SK-N-SH (cell line): ENCODE measurements at places on chromosomes 5 and 9.

DNA sequence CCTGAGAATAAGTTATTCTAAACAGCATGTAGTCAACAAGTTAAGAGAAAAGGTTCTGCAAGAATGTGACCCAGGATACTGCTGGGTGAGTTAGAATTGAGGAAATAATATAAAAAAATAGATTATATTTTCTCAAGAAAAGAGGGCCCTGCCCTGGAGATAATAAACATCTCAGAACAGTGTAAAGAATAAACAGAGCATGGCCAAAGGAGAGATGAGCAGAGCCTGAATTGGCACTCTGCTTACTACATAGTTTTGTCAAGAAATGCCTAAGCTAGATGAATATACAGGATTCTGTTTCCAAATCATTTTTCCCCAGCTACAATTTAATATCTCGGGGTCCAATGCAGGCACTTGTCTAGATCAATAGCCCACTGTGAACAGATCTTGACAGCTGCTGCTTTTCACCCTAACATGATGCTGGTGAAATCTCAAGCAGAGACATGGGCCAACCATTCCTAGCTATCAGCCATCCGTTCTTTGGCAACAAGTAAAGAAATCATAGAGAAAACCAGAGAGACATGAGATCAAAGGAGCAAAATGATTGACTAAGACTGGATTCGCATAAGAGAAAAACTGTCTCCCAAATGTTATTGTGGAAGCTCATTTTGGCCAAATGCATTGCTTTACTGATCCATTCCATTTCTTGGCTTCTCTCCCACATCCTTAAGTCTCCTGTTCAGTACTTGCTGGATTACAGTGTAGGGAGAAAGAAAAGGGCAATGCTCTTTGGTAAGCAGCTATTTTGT is 173.2 kb downstream of the PRELID2 start:
- H3K36me3 ChIP-seq: no peaks in the 10 kb centered on the region
- H3K4me1 ChIP-seq: no peaks in the 10 kb centered on the region
- H3K4me3 ChIP-seq: no peak overlapping the region
- H3K27me3 ChIP-seq: no peaks in the 10 kb centered on the region
- no peak overlapping the region for H3K27ac ChIP-seq

- H3K27ac ChIP-seq: no peak overlapping the region
- H3K36me3 ChIP-seq: no peaks in the 10 kb centered on the region
- DNase-seq: no peak
- no peaks in the 10 kb centered on the region for H3K4me1 ChIP-seq
These were observed 175.3 kb upstream of the ZNF608 start for GRCh38 chr5:124921694-124922093.

DNA sequence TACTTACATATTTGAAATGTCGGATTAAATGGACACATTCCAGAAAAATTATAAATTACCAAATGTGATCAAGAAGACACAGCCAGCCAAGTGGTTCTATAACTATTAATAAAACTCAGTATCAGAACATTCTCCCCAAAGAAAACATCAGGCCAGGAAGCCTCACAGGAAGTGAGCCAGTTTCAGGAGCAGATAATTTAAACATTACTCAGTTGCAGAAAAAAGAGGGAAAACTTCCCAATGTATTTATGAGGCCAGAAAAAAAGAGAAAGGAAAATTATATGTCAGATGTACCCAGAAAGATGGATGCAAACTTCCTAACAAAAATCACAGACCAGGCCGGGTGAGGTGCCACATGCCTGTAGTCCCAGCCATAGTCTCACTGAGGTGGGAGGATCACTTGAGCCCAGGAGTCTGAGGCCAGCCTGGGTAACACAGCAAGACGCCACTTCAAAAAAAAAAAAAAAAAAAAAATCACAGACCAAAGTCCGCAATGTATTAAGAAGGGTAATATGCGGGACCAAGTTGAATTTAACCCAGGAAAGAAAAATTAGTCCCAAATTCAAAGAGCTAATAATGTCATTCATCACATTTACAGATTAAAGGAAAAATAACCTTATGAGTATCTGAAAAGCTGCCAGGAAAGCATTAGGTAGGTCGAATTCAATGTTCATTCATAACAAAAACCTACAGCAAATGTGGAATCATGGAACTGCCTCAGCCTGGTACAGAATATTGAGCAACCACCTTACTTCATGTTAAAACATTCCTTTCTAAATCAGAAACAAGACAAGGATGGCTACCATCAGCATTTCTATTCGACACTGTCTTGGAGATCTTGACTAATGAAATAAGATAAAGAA is 37.2 kb upstream of the NRARP start:
- H3K4me3 ChIP-seq: no peak overlapping the region
- no peaks in the 10 kb centered on the region for H3K27me3 ChIP-seq
- no peaks in the 10 kb centered on the region for H3K36me3 ChIP-seq
- no peaks in the 10 kb centered on the region for H3K4me1 ChIP-seq
- H3K27ac ChIP-seq: no peak overlapping the region

DNA sequence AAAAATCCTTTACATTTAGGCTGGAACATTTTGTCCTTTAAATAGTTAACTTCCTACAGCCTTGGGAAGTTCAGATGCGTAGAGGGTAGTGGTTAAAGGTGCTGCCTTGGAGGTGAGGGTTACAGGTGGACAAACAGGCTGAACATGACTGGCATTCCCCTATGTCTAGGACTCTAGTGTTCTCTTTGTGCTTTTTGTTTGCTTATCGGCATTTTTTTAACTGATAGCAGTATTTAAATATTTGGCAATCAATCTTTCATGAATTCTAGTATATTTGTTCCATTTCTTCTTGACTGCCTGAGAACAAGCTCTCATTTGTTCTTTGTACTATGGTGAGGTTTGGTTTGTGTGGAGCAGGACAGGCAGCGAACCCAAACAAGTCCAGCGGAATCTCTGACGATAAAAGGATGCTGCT is 307.6 kb downstream of the CTNND2 start:
- H3K4me1 ChIP-seq: no peaks in the 10 kb centered on the region
- H3K27ac ChIP-seq: no peak overlapping the region
- no peak overlapping the region for H3K4me3 ChIP-seq
- no peak for DNase-seq
- H3K36me3 ChIP-seq: no peaks in the 10 kb centered on the region

DNA sequence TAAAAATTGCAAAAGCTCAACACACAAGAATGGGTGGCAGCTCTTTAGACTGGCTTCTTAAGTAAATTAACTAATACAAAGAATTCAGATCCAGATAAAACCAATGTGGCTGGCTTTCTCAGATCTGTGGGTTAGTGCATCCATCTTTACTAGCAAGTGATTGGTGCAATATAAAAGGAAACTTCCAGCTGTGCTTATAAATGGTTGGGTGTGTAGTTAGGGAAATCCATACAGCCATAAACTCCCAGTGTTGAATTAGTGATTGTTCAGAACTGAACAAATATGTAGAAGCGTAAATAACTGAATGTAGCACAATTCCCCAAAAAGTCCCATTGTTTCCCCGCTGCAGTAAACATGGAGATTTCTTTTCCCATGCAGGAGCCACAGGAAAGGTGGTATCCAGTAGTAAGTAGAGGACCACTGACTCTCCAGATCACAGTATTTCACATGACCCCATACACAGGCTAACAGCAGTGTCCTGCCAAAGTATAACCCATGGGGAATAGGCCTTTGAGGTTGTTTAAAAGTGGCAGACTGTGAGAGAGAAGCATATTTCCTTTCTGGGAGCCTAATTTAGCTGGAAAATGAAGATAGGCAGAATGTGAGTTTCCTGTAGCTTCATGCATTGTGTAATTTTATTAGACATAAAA is 173.1 kb upstream of the SLC12A2 start:
- DNase-seq: no peak
- no peak overlapping the region for H3K27ac ChIP-seq
- no peak overlapping the region for H3K4me3 ChIP-seq
- H3K27me3 ChIP-seq: no peaks in the 10 kb centered on the region
- H3K36me3 ChIP-seq: no peaks in the 10 kb centered on the region
- no peaks in the 10 kb centered on the region for H3K4me1 ChIP-seq

- no peaks in the 10 kb centered on the region for H3K36me3 ChIP-seq
- no peaks in the 10 kb centered on the region; the same call in 1 of the 2 replicates for H3K27me3 ChIP-seq
- no peaks in the 10 kb centered on the region; the same call in 1 of the 2 replicates for H3K4me1 ChIP-seq
- H3K4me3 ChIP-seq: no peak overlapping the region
- no peak overlapping the region for H3K27ac ChIP-seq
These were observed 19.7 kb downstream of the NR5A1 start for GRCh38 chr9:124487260-124488182.

GRCh38 chr5:6402939-6403338 is 24.6 kb upstream of the MED10 start:
- H3K4me3 ChIP-seq: no peak overlapping the region
- H3K27me3 ChIP-seq: no peaks in the 10 kb centered on the region
- H3K27ac ChIP-seq: no peak overlapping the region
- H3K36me3 ChIP-seq: no peaks in the 10 kb centered on the region
- DNase-seq: no peak

- no peaks in the 10 kb centered on the region for H3K27me3 ChIP-seq
- H3K4me1 ChIP-seq: peaks cover under 1% of the 10 kb centered on the region
- no peak for DNase-seq
These were observed 22.6 kb downstream of the SLC36A1 start for GRCh38 chr5:151469992-151470391.

DNA sequence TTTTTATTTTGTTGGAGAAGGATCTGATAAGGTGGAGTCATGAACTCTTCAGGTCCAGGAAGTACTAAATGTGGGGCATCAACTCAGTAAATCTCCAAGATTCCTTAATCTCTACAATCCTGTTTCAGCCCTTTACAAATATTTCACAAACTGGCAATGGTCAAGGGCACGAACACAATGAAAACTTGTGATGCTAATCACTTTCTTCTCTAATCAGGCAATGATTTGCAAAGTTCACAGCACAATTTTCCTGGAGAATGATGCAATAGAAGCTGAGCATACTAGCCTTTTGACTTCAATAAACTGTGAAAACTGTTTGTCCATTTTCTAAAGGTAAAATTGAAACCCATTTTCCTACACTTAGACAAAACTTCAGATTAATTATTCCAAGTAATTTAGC is 16.9 kb downstream of the GDF9 start:
- DNase-seq: no peak
- no peak overlapping the region for H3K27ac ChIP-seq
- H3K4me3 ChIP-seq: no peak overlapping the region
- no peaks in the 10 kb centered on the region for H3K4me1 ChIP-seq

GRCh38 chr9:7816021-7816420 is 16.4 kb upstream of the DMAC1 start:
- no peak for DNase-seq
- no peak overlapping the region for H3K4me3 ChIP-seq
- no peaks in the 10 kb centered on the region for H3K4me1 ChIP-seq
- no peaks in the 10 kb centered on the region for H3K36me3 ChIP-seq
- H3K27ac ChIP-seq: no peak overlapping the region

DNA sequence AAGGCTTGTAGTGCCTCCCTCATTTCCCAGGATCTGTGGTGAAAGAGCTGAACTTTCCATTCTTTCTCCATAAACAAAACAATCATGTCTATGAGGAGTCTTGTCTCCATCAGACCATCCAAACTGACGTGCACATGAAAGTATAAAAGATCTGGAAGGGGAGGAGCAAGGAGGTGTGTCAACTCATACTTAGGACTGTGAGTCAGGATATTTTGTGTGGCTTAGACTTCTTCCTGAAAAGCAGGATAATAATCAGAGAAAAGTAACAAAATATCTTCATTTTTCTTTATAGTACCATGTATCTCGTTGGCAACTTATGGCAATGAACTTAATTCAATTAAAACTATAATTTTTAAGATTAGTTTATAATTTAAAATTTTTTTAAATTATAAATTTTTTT is 96.0 kb upstream of the PRRC1 start:
- no peak overlapping the region for H3K27ac ChIP-seq
- no peaks in the 10 kb centered on the region for H3K36me3 ChIP-seq
- no peaks in the 10 kb centered on the region for H3K27me3 ChIP-seq
- no peak for DNase-seq

DNA sequence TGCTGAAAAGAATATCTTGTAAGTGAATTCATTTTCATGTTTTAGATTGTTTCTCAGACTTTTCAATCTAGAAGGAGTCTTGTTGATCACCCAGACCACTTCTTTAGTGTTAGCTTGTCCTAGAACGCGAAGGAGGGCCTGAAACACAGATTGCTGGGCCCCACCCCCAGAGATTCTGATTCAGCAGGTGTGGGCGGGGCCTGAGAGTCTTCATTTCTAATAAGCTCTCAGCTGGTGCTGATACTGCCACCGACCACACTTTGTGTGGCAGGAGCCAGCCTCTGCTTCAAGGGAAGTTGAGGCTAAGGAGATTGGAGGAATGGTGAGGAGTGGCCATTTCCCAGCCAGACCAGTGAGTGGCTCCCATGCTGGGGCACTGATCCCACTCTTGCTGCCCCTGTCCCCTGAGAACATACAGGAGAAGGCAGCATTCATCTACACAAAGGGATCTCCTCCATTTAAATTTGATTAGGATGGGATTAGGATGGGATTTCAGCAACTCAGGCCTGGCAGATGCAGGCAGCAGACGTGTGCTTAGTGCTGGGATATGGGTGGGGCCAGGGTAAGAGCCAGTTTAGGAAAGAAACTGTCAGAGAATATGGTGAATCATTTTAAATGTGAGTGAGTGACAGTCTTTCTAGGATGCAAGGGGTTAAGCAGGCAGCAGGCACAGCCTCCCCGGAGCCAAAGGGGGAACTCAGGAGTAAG is 35.9 kb downstream of the ZNF618 start:
- no peaks in the 10 kb centered on the region; the same call in 1 of the 2 replicates for H3K36me3 ChIP-seq
- H3K4me1 ChIP-seq: peaks cover 14% of the 10 kb centered on the region; the same call in 1 of the 2 replicates
- no peaks in the 10 kb centered on the region for H3K27me3 ChIP-seq
- no peak for DNase-seq

DNA sequence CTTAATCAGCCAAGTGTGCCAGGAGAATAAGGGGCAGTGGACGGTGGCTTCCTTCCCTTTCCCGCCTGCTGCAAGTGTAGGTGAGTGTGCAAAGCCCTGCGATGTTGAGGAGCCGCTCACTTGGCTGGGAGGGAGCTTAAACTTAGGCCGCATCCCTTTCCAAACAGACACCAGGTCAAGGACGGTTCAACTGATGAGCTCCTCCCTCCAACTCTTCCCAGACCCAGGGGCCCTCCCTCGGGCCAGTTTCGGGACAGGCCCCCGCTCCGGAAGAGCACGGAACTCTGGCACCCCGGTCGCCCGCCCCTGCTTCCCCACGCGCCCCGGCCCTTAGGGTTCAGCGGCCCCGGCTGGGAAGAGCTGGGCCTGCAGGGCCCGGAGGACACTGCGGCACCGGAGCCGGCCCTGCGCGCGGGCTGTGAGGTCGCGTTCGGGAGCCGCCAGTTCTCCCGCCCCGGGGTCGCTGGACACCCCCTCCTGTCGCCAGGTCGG is 481 bp downstream of the MRPL36 start:
- H3K36me3 ChIP-seq: peaks cover 30% of the 10 kb centered on the region
- H3K27me3 ChIP-seq: no peaks in the 10 kb centered on the region
- H3K27ac ChIP-seq: peak overlapping the region; percentile 24; the same call in 1 of the 2 replicates
- DNase-seq: no peak
- no peaks in the 10 kb centered on the region; the same call in 1 of the 2 replicates for H3K4me1 ChIP-seq
